ENCODE measurements at places on chromosomes 1 and 21. TPM values are rescaled to one million over a fixed set of nuclear protein-coding genes. Genes with fewer than 3 reads are reported as not detected.

Gene HCRTR1
- not detected for total RNA-seq

Gene KRTAP19-1
- total RNA-seq = not detected

Gene GPR25
- total RNA-seq = not detected

Gene RNF186
- total RNA-seq = not detected

Gene BCAR3
- 66.3 TPM for total RNA-seq

Gene CTTNBP2NL
- 13.3 TPM for total RNA-seq

Gene C1orf35
- 9.4 TPM for total RNA-seq

Gene B3GALNT2
- 25.1 TPM for total RNA-seq

Gene GJB3
- total RNA-seq = 178 TPM
